Renal pelvis (tissue), 12 donors: ENCODE measurements at places on chromosomes 16 and 17.

- DNase-seq = no peak
Observed at GRCh38 chr17:15896277-15896676, 48.7 kb upstream of the ADORA2B start.

- DNase-seq = no peak
Observed at GRCh38 chr16:2500430-2500917, 13.3 kb upstream of the ATP6V0C start.

DNA sequence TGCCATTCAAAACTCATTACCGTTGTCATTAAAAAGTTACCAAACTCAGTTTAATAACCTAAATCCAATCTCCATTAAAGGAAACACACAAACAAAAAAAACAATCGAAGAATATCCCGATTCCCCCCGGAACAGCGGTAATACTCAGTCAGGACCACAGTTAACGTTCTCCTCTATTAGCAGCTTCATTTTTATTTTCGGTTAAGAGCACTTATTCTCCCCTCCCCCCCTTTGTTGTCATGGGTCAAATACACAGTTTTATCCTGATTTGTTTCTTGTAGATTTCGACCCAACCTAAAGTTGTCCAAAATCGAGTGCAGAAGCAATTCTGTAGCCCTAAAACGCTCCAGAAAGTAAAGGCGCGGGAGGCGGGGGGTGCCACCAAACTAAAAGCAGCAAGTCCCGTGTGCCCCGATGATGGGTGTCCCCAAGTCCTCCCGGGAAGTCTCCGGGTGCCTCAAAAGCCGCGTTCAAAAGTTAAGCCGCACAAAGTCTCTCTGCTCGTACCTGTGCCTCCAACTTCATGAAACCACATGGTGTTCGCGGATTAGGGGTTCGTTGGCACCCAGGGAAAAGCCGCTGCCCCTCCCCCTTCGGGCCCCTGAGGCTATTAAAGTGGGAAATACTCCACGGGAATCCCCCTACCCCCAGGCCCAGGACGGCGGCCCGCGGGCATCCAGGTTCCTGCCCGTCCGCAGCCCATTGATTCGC, 996 bp downstream of the SUMO2 start:
- DNase-seq = no peak

DNA sequence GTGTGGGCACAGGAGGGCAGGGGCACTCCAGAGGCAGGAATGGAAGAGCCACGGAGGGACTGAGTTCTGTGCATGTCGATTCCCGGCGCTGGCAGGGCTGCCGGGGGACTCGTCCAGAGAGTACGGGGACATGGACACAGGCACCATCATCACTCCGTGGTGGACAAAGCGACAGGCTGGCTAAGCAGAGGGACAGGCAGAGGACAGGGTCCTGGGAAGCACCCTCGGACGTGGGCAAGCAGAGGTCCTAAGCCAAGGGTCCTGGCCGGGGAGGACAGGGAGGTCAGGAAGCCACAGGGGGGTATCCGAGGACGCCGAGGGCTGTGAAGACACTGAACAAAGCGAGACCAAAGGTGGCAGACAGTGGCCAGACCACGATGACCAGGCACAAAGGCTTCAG, 44.3 kb upstream of the ENPP7 start:
- DNase-seq = no peak

DNA sequence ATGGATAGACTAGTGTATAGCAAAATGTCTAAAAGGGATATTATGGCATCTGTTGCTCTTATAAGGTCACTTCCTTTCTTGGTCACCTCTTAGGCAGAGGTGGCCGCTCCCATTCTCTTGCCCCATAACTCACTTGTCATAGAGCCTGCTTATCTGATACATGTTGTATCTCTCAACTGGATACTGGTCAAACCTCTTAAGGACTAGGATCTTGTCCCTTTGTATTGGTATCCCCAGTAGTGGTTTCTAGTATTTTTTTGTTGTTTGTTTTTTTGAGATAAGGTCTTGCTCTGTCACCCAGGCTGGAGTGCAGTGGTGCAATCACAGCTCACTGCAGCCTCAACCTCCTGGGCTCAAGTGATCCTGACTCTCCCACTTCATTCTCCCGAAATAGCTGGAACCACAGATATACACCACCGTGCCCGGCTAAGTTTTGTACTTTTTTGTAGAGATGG, 27.0 kb downstream of the ZSWIM7 start:
- DNase-seq = no peak

DNA sequence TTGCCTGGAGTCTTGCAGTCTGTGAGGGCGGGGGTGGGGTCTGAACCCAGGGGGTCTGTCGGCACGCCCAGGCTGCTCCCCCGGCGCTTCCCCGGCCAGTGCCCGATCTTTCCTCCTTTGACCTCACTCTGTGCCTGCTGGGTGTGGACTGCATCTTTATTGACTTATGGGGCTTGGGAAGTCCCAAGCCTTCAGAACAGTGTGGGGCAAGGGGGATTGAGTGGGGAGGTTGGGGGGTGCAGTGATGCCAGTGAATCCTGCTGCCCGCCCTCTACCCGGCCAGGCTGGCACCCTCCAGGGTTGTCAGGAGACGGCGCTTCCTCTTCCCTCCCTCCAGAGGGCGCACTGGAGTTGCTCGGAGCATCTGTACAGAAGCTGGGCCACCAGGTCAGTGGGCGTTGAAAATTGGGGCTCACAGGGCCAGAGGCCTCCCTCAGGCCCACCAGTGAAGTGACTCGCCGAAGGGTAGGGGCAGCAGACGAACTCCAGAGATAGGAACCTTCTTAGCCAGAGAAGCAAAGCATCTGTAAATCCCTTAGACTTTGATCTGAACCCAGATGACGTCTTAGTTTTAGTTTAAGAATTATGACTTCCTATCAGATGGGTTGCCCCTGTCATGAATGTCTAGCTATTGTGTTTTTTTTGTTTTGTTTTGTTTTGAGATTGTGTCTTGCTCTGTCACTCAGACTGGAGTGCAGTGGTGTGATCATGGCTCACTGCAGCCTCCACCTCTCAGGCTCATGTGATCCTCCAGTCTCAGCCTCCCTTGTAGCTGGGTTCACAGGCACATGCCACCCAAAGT, 184.8 kb upstream of the CIBAR2 start:
- DNase-seq = no peak

DNA sequence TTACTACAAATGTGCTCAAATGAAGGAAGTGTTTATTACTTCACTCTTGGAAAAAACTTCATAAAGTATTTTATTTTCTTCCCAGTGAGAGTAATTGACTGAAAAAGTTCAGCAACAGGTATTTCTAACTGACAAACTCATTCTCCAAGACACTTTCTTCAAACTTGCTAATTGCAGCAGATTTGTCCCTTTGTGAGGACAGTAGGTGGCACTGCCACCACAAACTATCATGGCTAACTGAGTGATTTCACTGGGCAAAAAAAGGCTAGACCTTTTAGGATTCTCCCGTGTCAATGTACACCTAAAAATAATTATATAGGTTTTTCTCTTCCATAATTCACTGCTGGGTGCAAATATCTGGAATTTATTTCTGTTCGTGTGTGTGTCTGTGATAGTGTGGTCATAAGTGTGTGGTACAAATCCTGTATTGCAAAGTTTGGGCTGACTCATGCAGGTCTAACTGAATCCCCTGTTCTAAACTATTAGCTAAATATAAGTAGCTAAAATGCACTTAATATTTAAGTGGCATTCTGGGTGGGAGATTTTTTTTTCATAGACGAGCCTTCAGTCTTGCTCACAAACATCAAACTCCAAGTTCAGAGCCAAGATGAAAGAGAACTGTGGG, 3.9 kb downstream of the HS3ST3A1 start:
- DNase-seq = no peak

DNA sequence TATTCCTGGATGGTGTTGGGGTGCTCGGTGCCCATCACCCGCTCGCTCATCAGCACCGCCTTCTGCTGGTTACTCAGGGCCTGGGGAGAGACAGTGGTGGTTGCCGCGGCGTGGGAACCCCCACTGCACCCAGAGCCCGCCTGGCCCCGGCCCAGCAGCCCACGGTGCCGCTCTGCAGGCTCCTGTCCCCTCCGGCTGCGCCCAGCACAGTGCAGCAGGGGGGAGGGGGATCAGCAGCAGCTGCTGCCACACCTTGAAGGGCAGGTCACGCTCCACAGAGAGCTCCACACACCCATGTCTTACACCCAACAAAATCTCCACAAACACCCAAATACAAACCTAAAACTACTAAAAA, 18.8 kb downstream of the CLUH start:
- DNase-seq = no peak

GRCh38 chr16:30893744-30894539, at the start of gene BCL7C:
Gene BCL7C (minus strand): TSS chr16:30894077. CDS start chr16:30893944, 133 bp downstream.
- peak; percentile 94 for DNase-seq

GRCh38 chr17:75758131-75758905, 6.7 kb downstream of the GALK1 start:
- DNase-seq = no peak

- DNase-seq = no peak
Observed at GRCh38 chr16:14672403-14672971, 21.6 kb downstream of the PLA2G10 start.

DNA sequence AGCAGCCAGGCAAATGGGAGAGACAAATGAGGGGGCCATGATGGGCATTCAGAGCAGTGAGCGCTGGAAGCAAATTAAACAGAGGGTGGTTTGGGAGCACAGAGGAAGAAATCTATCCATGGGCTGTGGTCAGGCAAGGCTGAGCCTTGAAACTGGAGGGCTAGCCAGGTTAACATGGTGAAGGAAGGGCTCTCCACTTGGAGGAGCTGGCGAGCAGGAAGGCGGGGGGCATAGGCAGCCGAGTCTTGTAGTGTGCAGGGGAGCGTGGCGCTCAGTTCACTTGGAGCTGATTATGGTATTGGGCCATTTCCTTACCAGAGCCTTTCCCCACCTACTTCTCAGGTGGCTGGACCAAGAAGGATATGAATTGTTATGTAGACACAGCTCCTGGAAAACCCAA, 189.7 kb downstream of the SNX29 start:
- no peak for DNase-seq

DNA sequence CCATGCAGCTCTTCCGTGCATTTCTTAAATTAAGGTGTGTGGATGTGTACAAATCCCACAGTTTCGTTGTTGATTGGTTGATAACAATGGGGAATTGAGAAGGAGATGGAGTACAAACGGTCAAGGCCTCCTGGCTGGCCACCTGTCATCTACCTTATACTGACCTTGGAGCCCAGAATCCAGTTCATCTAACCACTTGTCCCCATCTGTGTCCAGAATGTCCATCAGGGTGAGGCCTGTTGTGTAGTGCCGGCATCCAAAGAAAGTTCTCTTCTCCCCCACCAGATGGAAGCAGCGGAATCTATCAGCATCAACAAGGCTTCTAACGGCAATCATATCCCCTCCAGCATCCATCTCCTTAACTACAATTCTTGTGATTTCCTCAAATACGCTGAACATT, 1.5 kb downstream of the GSDMB start:
- DNase-seq = no peak

GRCh38 chr16:2737895-2738418, 14.5 kb upstream of the SRRM2 start:
- DNase-seq = no peak

DNA sequence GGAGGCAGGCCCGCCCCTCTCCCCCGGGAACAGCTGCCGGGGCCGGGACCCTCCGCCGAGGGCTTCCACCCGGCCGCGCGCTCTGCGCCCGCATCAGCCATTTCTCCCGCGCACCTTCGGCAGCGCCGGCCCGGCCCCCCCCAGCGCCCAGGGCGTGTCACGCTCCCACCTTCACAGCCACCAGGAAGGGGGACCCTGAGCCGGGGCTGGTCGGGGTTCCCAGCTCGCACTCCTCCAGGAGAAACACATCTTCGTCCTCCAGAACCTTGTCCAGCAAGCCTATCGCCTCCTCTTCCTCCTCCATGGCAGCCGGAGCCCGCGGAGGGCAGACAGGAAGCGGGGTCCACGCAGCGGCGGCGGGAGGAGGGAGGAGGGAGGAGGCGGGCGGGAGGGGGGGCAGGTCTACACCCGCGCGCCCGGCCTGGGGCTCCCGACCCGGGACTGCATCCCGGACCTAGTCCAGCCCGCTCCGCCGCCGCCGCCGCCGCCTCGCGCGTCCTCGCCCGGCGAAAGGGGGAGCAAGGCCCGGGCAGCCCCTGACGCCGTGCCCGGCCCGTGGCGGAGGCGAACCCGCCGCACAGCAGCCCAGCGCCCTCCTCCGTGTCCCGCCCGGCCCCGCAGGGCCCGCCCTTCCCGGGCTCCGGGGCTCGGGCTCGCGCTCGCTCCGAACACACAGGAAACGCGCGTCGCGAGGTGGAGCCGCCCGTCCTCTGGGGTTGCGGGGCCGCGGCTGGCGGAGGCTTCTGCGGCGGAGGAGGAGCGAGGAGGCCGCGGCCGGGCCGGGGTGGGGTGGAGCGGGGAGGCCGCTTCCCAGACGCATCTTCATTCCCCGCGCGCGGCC, 70.8 kb downstream of the ABR start:
- no peak for DNase-seq

DNA sequence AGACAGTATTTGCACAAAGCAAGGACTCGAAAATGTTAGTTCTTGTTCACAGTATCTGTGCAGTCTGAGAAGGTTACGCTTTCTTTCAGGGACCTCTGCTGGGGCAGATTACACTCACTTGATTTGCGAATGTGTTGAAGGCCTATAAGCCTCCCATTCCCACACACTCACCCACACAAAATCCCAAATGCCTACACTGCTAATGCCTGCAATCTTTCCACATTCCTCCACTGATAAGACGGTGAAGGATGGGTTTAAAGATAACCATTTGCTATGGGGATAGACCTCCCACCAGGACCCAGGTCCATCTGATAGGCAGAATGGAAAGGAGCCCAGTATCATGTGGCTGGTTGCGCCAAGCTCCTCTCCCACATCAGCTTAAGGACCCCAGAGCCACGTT, 394.9 kb upstream of the SALL1 start:
- DNase-seq = no peak

- DNase-seq = no peak
Observed at GRCh38 chr16:26281381-26282110, 589.8 kb downstream of the HS3ST4 start.

DNA sequence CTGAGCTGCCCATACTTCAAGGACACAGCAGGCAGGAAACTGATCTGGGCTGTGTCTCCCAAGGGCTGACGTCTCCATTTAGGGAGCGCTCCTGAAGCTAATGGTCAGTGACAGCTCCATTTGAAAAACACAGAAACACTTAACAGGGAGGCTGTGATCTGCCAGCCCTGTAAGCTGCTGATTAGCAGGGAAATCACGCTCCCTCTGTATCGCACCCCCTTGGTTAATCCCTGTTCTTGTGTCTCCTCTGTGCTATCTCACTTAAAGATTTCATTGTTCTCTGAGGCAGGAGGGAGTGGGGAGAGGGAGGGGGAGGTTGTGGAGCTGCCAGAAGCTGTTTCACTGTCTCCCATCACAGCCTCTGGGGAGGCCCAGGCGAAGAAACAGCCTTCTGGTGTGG, 47.4 kb upstream of the CACNG3 start:
- no peak for DNase-seq

DNA sequence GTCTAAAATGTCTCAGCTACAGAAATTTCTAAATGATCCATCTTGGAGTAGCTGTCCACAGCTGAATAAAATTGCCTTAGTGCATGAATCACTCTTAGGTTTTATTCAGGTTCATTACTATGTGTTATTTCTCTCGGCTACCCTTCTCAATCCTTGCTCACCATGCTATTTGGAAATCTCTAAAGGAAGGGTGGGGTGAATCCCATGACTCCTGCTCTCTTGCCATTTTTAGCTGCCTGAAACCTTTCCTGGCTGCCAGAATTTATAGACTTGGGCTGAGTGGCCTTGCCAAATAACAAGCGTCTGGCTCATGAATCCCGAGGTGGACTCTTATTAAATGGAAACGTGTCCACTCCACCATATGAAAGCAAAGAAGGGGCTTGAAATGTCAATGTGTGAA, 936.1 kb upstream of the SOX9 start:
- no peak for DNase-seq

- no peak for DNase-seq
Observed at GRCh38 chr16:75750528-75750927, 24.2 kb upstream of the CPHXL start.
